Activated CD4-positive, alpha-beta memory T cell treated with anti-CD3 and anti-CD28 coated beads, Interleukin-2, amount 10 ng/mL, durations not matched to agents 7 days and 5 days (primary cell): ENCODE measurements at places on chromosomes 12 and 14.

DNA sequence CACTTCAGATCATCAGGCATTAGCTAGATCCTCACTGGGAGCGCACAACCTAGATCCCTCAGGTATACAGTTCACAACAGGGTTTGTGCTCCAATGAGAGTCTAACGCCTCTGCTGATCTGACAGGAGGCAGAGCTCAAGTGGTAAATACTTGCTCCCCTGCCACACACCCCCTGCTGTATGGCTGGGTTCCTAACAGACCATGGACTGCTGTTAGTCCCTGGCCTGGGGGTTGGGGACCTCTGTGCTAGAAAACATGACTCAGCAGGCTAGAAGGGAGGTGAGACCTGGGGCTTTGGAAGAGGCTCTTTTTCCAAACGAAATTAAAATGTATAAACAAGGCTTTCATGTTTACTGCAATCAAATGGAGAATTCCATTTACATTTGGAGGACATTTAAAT, 691.1 kb downstream of the FLRT2 start:
- DNase-seq = no peak

DNA sequence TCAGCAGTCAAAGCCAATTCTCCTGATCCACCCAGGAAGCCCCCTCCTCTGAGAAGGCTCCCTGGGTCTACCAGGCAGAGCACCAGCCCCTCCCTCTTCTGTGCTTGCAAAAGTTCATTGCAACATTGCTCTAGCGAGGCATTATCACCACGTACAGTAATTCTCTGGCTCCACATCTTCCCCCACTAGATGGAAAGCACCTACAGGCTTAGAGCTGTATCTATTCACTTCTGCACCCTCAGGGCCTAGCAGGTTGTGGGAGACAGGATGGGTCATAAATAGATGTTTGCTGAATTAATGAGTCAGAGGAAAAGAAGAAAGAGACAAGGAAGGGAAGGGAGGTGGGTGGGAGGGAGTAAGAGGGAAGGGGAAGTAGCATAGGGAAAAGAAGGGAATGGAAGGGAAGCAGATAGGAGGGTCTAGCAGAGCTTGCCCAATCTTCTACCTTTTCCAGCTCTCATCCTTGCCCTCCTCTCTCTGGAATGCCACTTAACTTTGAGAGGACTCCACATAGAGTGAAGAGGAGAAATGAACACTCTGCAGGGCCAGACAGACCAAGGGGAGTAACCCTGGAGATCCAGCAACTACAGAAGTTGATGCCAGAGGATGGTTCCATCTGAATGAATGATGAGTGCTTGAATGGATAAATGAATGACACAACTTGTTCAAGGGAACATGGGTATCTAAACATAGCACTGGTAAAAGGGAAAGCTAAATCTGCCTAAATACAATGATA, 42.0 kb upstream of the NT5DC3 start:
- no peak for DNase-seq

GRCh38 chr14:84288781-84289180, 1241.2 kb upstream of the FLRT2 start:
- DNase-seq = no peak

- no peak for DNase-seq
Measured at GRCh38 chr12:6097411-6097810, 27.1 kb downstream of the VWF start.

DNA sequence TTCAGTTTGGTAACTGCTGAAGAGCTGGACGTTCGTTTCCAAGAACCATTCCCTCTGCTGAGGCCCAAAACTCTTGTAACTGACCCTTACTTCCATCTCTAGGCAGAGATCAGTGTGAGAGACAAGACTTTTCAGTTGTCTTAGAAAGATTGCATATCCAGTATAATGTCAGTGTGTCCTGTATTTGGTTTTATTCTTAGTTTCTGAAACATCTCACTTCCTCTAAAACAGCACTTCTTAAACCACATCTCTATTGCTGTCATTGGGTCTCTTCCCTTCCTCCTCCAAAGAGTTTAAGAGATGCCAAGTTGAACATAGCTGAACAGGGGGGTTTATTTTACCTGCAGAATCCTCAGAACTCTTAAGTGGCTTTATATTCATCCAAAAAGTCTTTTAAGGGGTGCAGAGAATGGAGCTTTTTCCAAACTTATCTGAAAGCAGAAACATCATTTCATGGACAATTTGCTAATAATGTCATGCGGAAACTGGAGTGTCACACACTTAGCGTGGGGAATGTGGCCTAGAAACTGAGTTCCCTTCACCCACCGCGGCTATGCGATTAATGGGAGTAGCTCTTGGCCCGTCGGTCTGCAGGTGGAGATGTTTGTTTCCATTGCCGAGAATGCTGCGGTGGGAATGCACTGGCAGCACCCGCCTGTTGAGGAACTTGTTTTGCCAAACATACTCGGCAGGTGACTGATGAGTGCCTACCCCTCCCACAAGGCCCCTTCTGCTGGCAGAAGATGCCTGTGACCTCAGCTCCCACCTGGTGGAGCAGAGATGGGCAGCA, 148.2 kb downstream of the ADGRD1 start:
- no peak for DNase-seq

GRCh38 chr14:50334211-50334610, 22.1 kb downstream of the DMAC2L start:
- no peak for DNase-seq

GRCh38 chr14:26344596-26344995, 253.2 kb downstream of the NOVA1 start:
- no peak for DNase-seq

DNA sequence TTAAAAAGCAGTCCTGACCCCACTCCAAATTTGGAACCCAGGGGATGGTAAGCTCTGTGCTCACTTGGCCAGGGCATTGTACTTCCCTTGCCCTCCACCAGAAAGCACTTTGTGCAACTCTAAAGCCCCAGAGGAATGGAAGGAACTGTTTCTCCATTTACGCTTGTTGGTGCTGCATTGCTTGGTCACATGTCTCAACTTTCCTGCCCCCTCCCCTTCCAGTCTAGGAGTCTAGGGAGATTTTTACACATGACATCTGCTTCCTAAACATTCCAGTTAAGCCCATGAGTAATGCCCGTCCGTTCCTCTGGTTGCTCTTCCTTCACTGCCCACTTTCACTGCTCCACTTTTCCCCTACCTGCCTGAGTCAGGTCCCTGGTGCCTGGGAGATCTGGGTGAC, 92.6 kb upstream of the MAP1LC3B2 start:
- DNase-seq = no peak

DNA sequence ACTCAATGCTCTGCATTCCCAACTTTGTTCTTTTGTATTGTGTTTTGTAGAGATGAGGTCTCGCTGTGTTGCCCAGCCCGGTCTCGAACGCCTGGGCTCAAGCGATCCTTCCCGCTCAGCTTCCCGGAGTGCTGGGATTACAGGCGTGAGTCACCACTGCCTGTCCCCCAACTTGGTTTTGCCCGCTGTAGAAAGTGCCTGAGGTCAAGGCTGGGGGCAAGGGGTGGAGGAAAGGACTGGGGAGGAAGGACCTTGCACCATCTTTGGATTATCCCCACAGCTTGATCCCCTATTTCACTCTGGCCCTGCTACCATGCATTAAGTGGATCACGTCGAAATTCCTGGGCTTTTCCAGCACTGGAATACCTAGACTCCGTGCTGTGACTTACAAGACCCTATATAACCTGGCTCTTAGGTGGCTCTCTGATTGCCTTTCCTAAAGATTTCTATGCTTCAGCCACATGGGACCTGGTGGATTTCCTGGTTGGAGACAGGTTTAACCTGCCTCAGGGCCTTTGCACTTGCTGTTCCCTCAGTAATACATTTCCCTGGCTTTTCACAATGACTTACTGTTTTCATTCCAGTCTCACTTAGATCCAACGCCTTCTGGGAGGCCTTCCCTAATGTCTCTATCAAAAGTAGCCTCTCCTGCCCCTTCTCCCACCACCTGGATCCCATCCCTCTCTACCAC, 608 bp upstream of the PIANP start:
- DNase-seq = no peak

DNA sequence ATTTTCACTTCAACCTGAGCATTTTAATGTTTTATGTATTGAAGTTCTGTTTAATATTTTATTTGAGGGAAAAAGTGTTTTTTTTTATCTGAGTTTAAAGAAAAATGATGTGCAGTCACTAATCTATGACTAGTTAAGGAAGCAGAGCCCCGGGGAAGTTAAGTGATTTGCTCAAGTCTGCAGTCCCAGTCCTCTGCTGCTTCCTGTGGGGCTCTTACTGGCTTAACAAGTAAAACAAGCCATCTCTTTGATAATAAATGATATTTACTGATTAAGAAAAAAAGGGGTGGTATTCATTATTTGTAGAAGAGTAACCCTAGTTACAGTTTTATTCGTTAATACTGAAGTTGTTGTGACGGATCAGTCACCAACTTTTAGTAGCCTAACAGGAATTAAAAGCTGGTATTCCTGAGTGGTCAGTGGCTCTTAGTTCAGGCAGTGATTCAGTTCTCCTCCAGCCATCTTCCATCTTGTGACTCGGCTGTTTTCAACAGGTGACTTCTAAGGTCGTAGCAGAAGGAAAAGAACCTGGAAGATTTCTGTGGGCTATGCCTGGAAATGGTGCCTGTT, 21.7 kb downstream of the BICDL1 start:
- DNase-seq = no peak

DNA sequence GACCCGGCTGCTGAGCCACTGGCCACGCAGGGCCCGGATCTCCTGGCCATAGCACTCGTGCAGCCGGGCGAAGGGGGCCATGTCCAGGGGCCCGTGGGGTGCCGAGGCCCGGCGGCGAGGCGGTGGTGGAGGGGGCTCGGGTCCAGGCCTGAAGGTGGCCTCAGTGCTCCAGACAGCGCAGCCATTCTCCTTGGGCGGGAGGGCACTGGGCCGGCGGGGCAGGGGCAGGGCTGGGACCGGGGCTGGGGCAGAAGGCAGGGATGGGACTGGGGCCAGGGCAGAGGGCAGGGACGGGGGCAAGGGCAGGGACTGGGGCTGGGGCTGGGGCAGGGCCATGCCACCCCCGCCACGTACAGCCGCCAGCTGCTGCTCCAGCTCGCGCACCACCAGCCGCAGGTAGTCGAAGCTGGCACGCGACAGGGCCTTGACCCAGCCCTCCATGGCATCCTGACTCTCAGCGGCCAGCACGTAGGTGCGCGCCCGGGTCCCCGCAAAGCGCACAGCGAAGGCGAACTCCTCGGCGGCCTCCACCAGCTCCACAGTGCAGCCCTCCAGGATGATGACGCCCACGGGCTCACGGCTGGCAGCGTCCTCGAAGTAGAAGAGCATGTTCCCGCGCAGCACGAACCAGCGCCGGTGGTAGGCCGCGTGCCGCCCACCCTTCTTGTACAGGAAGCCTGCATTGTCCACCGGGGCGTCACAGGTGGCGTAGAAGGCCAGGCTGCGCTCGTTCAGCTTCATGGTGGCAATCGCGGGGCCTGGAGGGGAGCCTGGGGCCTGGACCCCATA, 6.0 kb downstream of the PHETA1 start:
- no peak for DNase-seq

GRCh38 chr12:75481013-75481705, 604 bp downstream of the GLIPR1 start:
- DNase-seq = no peak

DNA sequence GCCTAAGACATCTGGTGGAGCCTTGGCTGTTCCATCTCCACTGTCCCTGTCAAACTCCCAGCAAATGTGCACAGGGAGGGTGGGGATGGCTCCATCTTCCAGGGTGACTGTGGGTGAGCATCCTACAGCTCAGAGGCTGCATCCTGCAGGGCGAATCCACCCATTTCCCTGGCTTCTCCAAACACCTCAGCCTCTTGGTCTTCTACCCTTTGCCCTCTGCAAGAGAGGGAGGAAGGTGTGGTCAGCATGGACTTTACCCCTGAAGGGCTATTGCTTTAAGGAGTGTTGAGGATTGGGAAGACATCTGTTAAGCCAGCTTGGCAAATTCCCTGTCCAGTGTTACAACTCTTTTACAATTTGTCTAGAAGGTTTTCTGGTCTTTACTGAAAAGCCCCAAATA, 23.1 kb upstream of the DGLUCY start:
- no peak for DNase-seq

- peak; percentile 75 for DNase-seq
Measured at GRCh38 chr12:9702255-9702654, 30.6 kb downstream of the CLECL1 start.

GRCh38 chr12:27821259-27821973, 41.4 kb upstream of the MANSC4 start:
- DNase-seq = peak; percentile 33

- no peak for DNase-seq
Measured at GRCh38 chr14:75220156-75220555, 43.7 kb upstream of the TMED10 start.

DNA sequence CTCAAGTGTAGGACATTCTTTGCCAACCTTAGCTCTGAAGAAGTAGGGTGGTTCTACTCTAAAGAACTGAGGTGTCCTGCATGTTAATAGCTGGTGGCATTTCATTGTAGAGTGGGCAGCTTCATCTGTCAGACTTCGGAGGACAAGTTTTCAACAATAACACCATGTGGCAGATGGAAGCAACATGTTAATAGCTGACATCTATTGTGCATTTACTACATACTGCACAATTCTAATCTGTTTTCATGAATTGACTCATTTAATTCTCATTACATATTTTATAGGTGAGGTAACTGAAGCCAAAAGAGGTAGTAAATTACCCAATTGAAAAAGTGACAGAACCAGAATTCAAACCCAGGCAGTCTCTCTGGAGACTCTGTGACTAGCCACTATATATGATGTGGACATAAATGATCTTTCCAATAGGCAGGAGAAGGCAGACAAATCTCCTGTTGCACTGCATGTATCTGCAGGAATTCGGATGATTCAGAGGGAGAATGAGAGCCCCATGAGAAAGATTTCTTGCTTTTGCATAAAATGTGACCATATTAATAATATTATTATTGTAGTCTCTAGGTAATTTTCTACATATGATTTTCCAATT, 137.2 kb upstream of the E2F7 start:
- DNase-seq = no peak

GRCh38 chr12:20368651-20369304, 441 bp downstream of the PDE3A start:
- no peak for DNase-seq

GRCh38 chr12:100953677-100954076, 159.1 kb downstream of the ANO4 start:
- no peak for DNase-seq

- DNase-seq = peak; percentile 64
Measured at GRCh38 chr12:51318846-51319599, 5.0 kb downstream of the BIN2 start.

DNA sequence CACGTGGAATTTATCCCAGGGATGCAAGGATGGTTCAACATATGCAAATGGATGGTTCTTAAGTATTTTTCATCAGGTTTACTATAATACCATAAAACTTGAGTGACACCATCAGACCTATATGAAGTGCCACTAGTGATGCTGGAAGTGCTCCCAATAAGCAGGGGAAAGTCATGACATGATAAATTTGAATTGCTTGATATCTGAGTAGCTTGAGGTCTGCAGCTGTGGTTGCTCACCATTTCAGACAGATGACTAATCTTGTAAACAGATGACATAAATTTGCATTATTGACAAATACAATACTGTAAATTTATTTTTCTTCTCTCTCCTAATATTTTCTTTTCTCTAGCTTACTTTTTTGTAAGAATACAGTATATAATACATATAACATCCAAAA, 13.7 kb upstream of the PRPF39 start:
- DNase-seq = no peak

GRCh38 chr14:21997300-21997699, 323.7 kb upstream of the OR4E1 start:
- DNase-seq = peak; percentile 57
